Esophagus muscularis mucosa (tissue), 4 donors: ENCODE measurements at places on chromosomes 1 and 21. TPM values are rescaled to one million over a fixed set of nuclear protein-coding genes. Genes with fewer than 3 reads are reported as not detected.

DNA sequence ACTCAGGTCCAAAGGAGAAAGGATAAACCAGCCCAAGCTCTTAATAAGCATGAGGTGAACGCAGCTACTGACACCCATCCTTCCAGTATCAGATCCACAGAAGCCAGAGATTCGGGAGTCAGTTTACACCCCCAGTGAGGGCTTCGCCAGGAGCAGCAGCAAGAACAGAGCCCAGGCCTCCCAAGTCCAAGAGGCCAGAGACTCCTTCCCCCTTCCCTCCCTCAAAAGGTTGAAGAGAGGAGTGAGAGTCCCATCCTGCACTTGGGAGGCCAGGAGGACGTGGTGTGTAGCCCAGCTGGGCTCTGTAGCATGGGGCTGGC lies 72.8 kb downstream of the MRPL37 start:
- no peak for DNase-seq
- no peaks in the 10 kb centered on the region for H3K27me3 ChIP-seq
- H3K4me1 ChIP-seq, result peaks cover 95% of the 10 kb centered on the region
- no peaks in the 10 kb centered on the region for H3K36me3 ChIP-seq
- peak overlapping the region; percentile 35 for H3K4me3 ChIP-seq
- peak overlapping the region; percentile 96 for H3K27ac ChIP-seq

GRCh38 chr1:179293340-179294327 lies at the start of gene SOAT1:
SOAT1 (plus strand) TSS chr1:179293797; CDS start chr1:179302685, 8,888 bp downstream.
- peaks cover 28% of the 10 kb centered on the region for H3K4me1 ChIP-seq
- DNase-seq, result peak; percentile 98
- peak within 1 kb of the TSS; percentile 85 for H3K27ac ChIP-seq
- peak within 1 kb of the TSS; percentile 75 for H3K4me3 ChIP-seq
- no peaks in the 10 kb centered on the region for H3K27me3 ChIP-seq
- no peaks in the 10 kb centered on the region for H3K36me3 ChIP-seq

- H3K27me3 ChIP-seq, result no peaks in the 10 kb centered on the region
- H3K36me3 ChIP-seq, result no peaks in the 10 kb centered on the region
- no peak for DNase-seq
- H3K27ac ChIP-seq, result no peak overlapping the region
- no peaks in the 10 kb centered on the region for H3K4me1 ChIP-seq
Measured at GRCh38 chr1:110243574-110243973, 33.5 kb downstream of the KCNC4 start.

DNA sequence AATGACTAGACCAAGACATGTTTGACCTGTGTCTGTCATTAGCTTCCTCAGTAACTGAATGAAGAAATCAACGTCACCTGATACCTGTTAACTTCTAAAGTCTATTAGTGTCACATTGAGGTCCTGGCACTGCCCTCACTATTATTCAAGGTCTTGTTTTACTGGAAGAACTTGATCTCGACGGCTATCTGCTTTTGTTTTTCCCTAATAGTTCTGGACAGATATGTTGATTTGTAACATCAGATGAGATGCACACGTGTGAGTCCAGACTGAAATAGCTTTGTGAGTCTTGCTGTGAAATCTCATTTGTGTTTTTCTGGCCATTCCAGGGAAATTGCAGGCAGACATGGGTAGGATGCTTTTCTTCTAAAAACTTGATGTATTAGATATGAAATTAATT lies 159.2 kb downstream of the RYR2 start:
- no peak overlapping the region for H3K4me3 ChIP-seq
- no peak for DNase-seq
- H3K4me1 ChIP-seq, result peaks cover 21% of the 10 kb centered on the region
- no peaks in the 10 kb centered on the region for H3K36me3 ChIP-seq
- no peak overlapping the region for H3K27ac ChIP-seq

GRCh38 chr1:172185211-172185610 lies 235.3 kb upstream of the C1orf105 start:
- H3K4me1 ChIP-seq, result peaks cover 19% of the 10 kb centered on the region
- H3K4me3 ChIP-seq, result no peak overlapping the region
- H3K27ac ChIP-seq, result no peak overlapping the region
- no peak for DNase-seq
- no peaks in the 10 kb centered on the region for H3K36me3 ChIP-seq

- no peak for DNase-seq
- H3K36me3 ChIP-seq, result no peaks in the 10 kb centered on the region
- no peak overlapping the region for H3K27ac ChIP-seq
- peaks cover 30% of the 10 kb centered on the region for H3K4me1 ChIP-seq
- H3K27me3 ChIP-seq, result no peaks in the 10 kb centered on the region
Measured at GRCh38 chr1:108881369-108881768, 4.6 kb downstream of the GPSM2 start.

DNA sequence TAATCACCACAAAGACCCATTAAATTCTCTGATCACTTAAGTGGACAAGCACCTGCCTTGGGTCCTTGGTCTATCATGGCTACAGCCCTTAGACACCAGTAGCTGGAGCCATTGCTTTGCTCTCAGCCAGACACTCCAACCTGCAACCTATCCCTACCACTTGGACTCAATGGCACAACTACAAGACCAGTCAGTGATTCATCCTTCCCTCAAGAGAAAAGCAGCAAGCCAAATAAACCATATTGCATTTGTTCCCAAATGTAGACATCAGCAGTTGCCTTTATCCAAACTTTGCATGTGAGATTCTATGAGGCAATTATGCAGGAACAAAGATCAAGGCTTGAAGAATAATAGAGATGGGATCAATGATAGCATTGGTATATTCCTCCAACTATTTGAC lies 263.4 kb downstream of the HHIPL2 start:
- no peak for DNase-seq
- peaks cover 8% of the 10 kb centered on the region for H3K4me1 ChIP-seq
- no peaks in the 10 kb centered on the region for H3K36me3 ChIP-seq
- H3K4me3 ChIP-seq, result no peak overlapping the region
- H3K27me3 ChIP-seq, result no peaks in the 10 kb centered on the region

DNA sequence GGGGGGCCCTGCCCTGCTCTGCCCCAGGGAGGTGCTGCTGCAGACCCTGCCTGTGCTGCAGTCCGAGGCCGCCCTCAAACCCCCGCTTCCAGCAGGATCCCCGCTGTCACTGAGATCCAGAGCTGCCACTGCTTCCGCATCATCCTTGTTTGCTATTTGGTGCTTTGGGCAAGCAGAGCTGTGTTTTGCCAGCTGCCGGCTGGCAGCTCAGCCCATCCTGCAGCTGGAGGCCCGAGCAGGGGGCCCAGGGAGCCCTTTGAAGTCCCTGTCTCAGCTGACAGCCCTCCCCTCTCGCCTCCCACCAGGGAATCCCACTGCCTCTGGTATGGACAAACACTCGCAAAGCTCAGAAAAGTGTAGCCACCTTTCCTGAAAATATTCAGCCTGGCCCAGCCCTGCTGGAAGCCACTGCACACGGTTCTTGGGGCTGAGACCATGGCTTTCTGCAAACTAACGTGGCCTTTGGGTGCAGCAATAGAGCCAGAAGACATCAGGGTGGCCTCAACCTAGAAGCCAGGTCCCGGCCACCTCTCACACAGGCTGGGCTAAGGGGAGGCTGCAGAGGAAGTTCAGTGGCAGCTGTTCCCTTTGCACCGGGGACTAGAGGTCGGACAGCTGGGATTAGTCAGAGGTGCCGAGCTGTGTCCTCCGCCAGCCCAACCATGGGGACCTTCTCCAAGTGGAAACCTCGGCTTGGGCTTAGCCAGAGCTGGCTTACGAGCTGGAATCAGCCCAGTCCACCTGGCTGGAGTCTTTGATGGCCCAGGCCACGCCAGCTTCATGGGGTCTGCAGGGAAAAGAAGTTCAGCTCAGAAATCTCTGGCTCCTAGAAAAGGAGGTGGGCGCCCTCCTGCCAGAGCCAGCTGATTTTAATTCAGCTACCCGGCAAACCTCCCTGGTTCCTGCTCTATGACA lies 107.1 kb downstream of the SPSB1 start:
- no peak for DNase-seq
- H3K4me3 ChIP-seq, result no peak overlapping the region
- peaks cover 25% of the 10 kb centered on the region for H3K4me1 ChIP-seq
- peak overlapping the region; percentile 5 for H3K27ac ChIP-seq

Gene KCNK1
- total RNA-seq, result 1.2 TPM

Gene HPDL
- not detected for total RNA-seq

Gene SPATA21
- total RNA-seq, result not detected

Gene FHAD1
- total RNA-seq, result under 0.01 TPM

Gene NMNAT1
- 7.8 TPM for total RNA-seq
